Esophagus squamous epithelium (tissue), 5 donors: ENCODE measurements at places on chromosomes 1 and 21.

- no peak for DNase-seq
Observed at GRCh38 chr1:248699099-248699498, 3.5 kb downstream of the OR14I1 start.

- DNase-seq, result no peak
Observed at GRCh38 chr1:40299366-40300248, 17.5 kb downstream of the COL9A2 start.

DNA sequence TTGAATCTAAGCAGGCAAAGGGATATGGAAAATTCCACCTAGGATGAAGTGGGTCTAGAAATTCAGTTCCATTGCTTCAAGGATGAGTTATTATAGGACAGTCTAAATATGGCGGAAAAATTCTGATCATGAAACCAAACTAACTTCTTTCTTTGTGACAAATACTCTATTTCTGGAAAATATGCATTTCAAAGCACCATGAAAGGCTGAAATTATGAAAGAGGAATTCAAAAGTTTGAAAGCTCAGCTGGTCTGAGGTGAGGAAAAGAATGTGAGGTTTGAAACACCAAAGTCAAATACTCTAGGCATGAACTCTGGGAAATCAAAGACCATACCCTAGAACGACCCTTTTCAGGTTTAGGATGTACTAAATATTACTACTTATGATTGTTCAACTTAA lies 36.4 kb upstream of the COL11A1 start:
- DNase-seq, result no peak

- DNase-seq, result no peak
Observed at GRCh38 chr1:66294707-66295370, 239.1 kb upstream of the SGIP1 start.

DNA sequence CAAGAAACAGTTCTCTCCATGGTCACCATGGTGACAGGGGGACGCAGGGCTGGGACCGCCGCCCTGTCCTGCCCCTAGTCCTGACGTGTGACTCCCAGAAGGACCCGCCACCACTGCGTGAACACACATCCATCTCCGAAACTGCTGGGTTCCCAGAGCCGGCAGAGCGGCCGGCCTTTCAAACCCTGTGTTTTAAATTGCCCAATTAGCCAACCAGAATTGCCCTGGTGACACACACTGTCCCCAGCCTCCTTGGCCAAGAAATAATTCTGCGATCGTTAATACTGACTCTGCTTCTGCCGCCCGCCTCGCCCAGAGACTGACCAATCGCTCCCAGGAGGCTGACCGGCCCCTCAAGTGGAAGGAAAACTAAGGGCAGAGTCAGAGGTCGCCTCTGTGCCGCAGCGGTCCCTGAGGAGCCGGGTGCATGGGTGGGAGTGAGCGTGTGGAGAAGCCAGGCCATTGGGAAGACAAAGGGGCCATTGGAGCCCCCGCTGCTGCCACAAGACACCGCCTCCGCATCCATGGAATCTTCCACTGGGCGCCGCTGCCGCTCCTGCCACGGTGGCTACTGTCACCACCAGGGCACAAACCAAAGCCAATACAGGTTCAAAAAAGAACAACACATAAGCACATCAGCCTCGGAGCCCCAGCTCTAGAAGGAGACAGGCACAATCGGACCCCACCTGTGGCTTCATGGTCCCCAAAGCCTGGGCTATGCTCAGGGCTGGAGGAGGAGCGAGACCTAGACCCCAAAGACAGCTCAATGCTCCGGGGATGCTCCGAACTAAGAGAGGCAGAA lies 273.2 kb downstream of the NPHP4 start:
- no peak for DNase-seq

- no peak for DNase-seq
Observed at GRCh38 chr21:27735699-27736098, 768.8 kb upstream of the ADAMTS5 start.

- DNase-seq, result no peak
Observed at GRCh38 chr1:228063251-228064191, 19.0 kb upstream of the ARF1 start.

GRCh38 chr1:234683861-234684632 lies 74.1 kb upstream of the IRF2BP2 start:
- DNase-seq, result no peak

DNA sequence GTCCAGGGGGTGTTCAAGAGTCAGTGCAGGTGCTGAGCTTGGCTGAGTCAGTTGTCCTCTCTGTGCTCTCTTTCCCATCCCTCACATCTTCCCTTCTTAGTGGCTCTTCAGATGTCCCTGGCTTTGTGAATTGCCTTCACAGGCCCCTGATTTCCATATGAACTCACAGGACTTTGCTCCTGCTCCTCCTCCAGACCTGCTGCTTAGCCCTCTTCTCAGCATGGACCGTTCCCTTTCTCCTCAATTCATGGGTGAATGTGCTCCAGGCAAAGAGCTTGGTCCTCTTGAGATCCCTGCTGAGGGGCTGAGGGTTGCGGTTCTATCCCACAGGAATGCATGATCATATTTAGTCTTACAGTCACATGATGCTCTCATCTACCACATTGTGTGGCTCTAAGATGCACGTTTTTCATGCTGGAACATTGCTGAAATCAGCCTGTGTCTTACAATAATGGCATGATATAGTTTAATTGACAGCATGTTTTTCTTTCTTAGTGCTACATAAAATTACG lies 30.5 kb downstream of the CACNA1E start:
- DNase-seq, result no peak
